Smooth muscle cell of the brain vasculature (primary cell): ENCODE measurements at places on chromosomes 13 and 19.

DNA sequence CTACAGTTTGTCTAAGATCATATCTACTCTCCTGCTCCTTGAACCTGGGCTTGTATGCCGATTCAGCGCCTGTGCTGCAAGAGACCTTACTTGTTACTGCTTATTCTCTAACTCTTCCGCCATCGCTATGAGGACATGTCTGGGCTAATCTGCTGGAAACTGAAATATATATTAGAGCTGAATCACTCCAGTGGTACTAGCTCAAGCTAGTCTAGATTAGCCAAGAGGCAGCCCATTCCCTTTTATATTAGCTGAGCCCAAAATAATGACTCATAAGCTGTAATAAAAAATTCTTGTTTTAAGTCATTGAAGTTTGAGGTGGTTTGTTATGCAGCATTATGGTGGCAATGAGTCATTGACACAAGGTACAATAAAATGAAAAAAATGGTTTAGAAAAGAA lies 52.8 kb downstream of the SLC6A16 start:
- DNase-seq = no peak

GRCh38 chr19:16585808-16586476 lies 13.7 kb upstream of the SLC35E1 start:
- DNase-seq = no peak

- no peak for DNase-seq
These were observed 45.6 kb downstream of the ZNF283 start for GRCh38 chr19:43872547-43873336.

DNA sequence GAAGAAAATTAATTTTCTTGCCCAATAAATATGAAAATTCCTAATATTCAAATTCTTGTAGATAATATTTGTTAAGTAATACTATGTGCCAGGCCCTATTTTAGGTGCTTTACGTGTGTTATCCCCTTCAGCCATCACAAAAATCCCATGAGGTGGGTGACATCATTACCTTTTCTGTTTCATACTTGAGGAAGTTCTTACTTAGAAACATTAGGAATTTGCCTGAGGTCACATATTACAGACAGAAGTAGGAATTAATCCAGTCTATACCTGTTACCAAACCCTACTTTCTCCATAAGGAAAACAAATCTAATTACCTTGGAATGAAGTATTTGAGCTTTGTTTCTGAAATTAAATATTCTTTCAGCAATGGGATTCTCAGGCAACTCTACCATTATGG lies 336.1 kb downstream of the GPC6 start:
- no peak for DNase-seq

GRCh38 chr13:78087966-78088678 lies 169.5 kb upstream of the EDNRB start:
- DNase-seq = no peak

- no peak for DNase-seq
These were observed 32.2 kb upstream of the ZNF681 start for GRCh38 chr19:23790641-23791488.
